Naive thymus-derived CD4-positive, alpha-beta T cell (primary cell): ENCODE measurements at places on chromosomes 12 and 14.

- H3K27ac ChIP-seq, result no peak overlapping the region
- no peaks in the 10 kb centered on the region for H3K27me3 ChIP-seq
- DNase-seq, result no peak
- no peak overlapping the region for H3K4me3 ChIP-seq
- no peaks in the 10 kb centered on the region for H3K4me1 ChIP-seq
- H3K36me3 ChIP-seq, result no peaks in the 10 kb centered on the region
These were observed 215.7 kb downstream of the KIF21A start for GRCh38 chr12:39227218-39227617.

DNA sequence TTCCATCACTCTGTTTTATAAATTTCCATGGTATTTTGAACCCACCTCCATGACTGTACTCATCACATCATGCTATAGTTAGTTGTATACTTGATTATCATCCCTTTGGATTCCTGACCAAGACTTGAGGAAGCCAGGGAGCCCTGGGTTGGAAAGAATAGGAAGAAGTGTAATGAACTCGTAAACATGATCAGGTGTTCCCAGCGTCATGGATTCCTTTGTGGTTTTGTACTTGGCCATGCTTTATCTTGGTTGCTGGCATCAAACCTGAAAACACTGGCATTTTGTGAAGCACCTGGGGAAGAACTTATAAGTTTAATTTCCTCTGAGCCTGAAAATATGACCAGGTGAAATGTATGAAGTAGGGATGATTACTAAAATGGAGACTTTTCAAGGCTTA is 76.4 kb downstream of the CHST11 start:
- no peak for DNase-seq
- H3K4me1 ChIP-seq, result peaks cover 5% of the 10 kb centered on the region
- H3K36me3 ChIP-seq, result no peaks in the 10 kb centered on the region
- no peaks in the 10 kb centered on the region for H3K27me3 ChIP-seq
- H3K4me3 ChIP-seq, result no peak overlapping the region

DNA sequence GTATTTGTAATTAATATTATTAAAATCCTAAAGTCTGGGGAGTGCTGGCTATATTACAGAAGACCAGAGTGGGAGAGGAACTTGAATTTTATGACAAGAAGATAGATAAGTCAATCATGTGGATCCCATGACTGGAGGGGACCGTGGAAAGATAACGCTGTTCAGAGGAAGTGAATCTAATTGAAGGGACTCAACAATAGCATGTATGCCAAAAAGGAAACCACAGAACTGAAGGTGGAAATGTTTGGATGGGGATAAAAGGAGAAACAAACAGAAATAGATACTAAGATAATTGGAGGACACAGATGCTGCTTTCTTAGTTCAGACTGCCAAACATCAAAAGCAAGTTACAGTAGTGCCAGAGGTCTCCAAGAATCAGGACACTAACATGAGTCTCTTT is 21.1 kb downstream of the OR6J1 start:
- H3K27me3 ChIP-seq, result no peaks in the 10 kb centered on the region
- H3K36me3 ChIP-seq, result no peaks in the 10 kb centered on the region
- no peak for DNase-seq

DNA sequence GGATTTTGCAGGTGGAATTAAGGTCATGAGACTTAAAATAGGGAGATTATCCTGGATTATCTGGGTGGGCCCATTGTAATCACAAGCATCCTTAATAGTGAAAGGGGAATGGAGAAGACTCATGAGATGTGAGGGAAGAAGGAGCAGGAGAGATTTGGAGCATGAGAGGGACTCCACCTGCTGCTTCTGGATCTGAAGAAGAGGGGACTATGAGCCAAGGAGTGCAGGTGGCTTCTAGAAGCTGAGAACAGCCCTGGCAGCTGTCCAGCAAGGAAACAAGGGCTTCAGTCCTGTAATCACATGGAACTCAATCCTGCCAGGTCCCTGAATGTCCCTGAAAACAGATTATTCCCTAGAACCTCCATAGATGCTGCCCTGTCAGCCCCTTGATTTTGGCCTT is 67.8 kb downstream of the PELI2 start:
- H3K4me3 ChIP-seq, result no peak overlapping the region
- H3K27ac ChIP-seq, result no peak overlapping the region
- H3K36me3 ChIP-seq, result no peaks in the 10 kb centered on the region
- H3K27me3 ChIP-seq, result no peaks in the 10 kb centered on the region
- no peak for DNase-seq

DNA sequence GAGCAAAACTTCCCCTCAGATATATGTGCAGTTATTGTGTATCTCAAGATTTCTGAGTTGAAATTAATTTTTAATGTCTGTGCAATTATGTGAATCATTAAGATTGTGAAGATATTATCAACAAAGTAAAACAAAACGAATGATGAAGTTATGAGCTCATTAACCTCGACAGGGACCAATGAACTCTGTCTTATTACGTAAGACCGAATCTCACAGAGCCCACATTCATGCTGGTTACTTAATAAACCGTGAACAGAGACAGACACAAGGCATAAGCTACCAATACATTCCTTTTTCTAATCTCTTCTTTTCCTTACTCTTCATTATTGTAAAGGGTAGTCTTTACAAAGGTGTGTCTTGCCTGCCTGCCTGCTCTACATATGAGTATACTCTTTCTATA is 568.7 kb downstream of the RPS29 start:
- no peaks in the 10 kb centered on the region for H3K27me3 ChIP-seq
- no peak overlapping the region for H3K27ac ChIP-seq
- no peak for DNase-seq
- no peaks in the 10 kb centered on the region for H3K4me1 ChIP-seq
- H3K36me3 ChIP-seq, result no peaks in the 10 kb centered on the region
